ENCODE measurements at places on chromosomes 11 and 22.

DNA sequence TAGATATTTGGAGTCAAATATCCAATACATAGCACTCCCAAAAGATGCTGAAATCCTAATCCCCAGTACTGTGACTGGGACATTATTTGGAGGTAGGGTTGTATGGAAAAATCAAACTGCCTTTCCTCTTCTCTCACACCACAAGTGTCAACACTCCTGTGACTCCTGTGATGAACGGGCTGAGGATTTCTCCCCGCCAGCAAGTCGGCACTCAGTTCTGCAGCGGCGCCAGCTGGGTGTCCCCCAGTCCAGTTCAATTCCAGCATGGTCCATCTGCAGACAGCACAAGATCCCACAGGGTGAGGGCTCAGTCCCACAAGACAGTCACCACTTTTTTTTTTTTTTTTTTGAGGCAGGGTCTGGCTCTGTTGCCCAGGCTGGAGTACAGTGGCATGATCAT is 4.3 kb upstream of the PARVB start:
- no peak for DNase-seq

DNA sequence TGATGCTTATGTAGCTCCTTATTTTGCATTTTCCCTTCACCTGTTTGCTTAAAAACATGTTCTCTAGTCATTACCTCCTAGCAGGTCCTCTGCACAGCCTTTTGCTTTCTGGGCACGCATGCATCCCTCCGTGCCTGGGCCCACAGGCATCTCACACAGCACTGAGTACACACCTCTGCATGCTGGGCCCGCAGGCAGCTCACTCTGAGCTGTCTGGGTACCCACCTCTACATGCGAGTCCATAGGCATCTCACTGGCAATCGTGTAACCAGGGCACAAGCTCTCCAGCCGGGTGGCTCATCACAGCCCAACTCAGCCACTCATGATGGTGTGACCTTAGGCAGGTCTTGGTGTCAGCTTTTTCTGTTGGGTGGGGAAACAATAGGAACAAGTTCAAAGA is 68.7 kb upstream of the GAL start:
- no peak for DNase-seq

GRCh38 chr11:111748035-111748804 is 18.0 kb downstream of the PPP2R1B start:
- DNase-seq: no peak

GRCh38 chr11:11036185-11036847 is 178.5 kb upstream of the ZBED5 start:
- peak; percentile 24 for DNase-seq

DNA sequence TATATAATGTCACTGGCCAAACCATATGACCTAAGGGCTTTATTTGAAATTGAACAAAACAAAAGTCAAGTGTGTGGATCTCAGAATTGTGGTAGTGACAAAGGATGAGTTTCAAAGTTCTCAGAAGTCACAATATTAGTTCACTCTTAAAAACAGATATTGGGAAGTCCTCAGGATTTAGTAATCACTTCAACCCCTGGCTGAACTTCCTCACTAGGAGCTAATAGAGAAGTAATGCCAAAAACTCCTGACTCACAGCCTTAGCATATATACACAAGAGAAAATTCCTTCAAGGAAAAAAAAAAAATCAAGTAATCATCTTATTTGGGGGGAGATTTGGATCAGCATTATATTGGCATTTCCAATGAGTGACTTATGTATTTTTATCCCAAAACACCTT is 75.6 kb upstream of the APOA1 start:
- DNase-seq: no peak

- DNase-seq: no peak
Measured at GRCh38 chr11:34833602-34834001, 82.6 kb downstream of the APIP start.

DNA sequence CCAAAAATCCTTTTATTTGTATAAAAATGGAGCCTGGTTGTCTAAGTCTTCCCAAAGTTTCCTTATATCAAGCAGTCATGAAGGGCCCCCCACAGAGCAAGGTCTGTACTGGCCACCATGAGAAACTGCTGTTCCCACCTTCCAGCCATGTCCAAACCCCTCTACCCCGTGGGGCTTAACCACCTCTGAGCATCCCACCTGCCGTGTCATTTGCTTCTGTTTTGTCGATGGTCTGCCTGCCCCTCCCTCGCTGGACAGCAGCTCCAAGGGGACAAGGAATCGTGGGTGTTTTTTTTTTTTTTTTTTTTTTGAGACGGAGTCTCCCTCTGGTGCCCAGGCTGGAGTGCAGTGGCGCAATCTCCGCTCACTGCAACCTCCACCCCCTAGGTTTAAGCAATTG is 11.1 kb upstream of the ANO1 start:
- no peak for DNase-seq

GRCh38 chr11:33735271-33736147 is 714 bp downstream of the CD59 start:
- DNase-seq: peak; percentile 53

DNA sequence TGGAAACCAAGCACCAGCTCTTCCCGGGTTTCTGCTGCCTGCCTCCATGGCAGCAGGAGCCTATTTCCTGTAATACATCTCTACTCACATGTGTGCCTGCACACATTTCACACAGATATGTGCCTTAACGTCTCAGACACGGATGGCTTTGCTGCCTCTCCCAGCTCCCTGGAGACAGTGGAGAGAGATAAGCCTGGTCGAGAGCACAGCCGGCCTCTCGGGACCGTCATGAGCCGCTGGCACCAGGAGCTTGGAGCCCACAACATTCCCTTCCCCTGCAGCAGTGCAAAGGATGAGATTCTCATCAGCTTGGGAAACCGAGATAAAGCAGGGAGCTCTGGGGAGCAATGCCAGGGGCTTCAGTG is 587.7 kb downstream of the BRD1 start:
- no peak for DNase-seq

GRCh38 chr11:120908461-120909181 is 115.3 kb upstream of the TBCEL start:
- no peak for DNase-seq

DNA sequence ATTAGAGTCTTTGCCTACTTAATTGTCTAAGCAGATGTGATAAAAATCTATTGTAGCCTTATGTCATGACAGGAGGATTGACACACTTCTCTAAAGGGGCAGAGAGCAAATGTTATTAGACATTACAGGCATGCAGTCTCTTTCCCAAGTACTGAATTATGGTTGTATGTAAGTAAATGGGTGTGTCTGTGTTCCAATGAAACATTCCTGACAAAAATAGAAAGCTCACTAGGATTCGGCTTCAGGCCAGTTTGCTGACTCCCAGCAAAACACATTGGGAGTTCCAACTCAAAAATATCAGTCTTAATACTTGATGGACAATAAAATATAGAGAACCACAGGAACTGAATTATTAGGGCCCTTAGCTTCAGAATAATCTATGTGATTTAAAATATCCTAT is 1480.4 kb downstream of the FAM181B start:
- DNase-seq: no peak

- DNase-seq: peak; percentile 71
Measured at GRCh38 chr11:63560506-63561180, 2.5 kb downstream of the PLAAT2 start.

DNA sequence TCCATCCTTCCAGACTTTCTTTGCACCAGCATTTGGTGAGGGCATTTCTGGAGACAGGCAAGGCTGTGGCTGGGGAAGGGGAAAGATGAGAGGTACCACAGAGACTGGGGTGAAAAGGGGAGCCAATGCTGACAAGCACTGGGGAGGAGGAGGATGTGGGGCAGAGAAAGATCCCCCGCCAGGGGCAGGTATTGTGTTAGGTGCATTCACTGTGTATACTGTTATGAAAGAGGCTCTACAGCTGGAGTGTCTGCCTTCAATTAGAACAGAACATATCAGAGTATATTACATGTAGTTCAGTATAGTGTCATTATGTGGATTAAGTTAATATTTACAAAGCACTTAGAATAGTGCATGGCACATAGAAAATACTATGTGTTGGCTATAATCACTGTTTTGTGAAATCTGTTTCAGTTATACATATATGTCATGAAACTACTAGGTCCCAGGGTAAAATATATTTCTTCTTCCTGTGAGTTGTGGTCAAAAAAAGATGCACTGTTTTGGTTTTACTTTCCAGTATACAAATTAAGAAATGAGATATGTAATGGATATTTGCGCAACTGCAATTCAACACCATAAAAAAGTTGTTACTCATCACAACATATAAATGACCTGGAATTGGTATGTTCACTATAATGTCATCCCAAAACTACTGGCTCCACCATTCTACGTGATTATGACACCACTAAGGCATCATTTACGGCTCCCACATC is 8.4 kb downstream of the MSANTD2 start:
- no peak for DNase-seq

DNA sequence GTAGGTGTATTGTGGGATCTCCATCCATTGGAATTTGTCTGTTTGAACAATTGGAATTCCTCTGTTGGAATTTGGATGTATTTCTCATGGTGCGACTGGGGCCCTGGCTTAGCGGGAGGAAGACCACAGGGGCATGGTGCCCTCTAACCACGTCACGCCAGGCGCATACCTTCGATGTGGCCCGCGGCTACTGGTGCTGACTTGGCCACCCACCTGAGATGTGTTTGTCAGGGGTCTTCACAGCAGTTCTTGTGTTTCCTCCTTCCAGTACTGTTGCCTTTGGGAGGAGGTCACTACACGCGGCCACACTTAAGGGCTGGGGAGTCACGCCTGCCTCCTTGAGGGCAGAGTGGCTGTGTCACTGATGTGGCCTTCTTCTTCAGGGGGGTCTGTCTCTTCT is 36.6 kb upstream of the GRAMD4 start:
- no peak for DNase-seq

- no peak for DNase-seq
Measured at GRCh38 chr11:75782540-75783263, 14.1 kb downstream of the DGAT2 start.

DNA sequence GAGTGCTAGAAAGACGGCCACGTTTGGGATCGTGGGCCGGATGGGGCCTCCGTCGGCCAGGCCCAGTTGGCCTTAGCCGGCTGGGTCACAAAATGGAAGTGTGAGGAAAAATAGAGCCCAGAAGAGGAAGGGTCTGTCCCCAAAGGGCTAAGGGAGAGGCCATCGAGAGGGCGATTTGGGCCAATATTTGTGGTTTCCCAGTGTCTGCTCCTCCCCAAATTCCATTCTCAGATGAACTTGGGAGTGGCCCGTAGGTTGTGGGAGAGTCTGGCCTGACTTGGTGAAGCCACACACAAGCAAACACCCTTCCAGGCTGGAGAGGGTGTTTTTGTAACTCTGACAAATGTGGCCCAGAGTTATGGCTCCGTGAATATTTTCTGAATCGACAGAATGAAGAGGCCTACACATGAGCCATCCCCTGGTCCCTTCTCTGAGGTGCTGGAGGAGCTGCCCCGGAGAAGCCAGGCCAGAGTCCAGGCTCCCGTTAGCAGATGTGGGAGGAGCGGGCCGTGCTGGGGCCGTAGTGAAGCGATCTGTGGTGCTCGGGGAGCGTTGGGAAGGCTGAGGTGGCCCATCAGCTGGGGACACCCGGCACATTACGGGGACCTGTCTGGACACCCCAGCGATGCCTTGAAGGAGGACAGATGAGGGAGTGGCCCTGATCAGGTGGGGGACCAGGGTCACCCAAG is 73.5 kb upstream of the PPARA start:
- DNase-seq: no peak

- DNase-seq: no peak
Measured at GRCh38 chr22:47164514-47165337, 402.3 kb downstream of the TBC1D22A start.

DNA sequence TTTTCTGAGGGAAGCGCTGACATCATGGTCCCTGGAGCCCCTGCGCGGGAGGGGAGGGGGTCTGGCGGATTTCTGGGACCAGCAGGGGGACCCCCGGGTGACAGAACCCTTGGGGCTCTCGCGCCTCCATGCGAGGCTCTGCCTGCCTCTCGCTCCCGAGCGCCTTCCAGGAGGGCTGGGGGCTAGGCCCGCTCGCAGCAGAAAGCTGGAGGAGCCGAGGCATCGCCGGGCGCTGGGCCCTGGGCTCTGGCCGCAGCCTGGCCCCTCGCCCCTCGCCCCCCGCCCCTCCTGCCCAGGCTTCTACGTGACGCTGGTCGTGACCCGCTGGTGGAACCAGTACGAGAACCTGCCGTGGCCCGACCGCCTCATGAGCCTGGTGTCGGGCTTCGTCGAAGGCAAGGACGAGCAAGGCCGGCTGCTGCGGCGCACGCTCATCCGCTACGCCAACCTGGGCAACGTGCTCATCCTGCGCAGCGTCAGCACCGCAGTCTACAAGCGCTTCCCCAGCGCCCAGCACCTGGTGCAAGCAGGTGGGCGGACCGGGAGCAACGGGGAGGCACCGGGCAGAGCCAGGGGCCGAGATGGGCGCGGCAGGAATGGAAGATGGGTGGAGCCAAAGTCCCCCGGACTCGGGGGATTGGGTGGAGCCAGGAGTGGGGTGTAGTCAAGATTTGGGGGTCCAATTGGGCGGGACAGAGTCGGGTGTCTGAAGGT is 5.4 kb downstream of the BEST1 start:
- peak; percentile 30 for DNase-seq

DNA sequence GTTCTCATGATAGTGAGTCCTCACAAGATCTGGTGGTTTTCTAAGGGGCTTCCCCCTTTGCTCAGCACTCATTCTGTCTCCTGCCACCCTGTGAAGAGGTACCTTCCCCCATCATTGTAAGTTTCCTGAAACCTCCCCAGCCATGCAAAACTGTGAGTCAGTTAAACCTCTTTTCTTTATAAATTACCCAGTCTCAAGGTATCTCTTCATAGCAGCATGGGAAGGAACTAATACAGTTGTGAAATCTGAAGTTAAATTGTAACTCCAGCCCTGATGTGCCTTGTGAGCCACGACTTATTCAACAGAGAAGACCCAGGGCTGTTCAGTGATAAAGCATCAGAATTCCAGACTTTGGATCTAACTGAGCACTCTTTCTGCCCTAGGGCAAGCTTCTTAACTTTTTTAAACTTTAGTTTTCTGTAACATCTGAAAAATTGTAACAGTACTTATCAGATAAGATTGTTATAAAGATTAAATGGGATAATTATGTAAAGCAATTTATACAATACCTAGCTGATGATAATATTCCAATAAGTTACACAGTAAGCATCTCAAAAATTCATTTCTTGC is 220.0 kb downstream of the TRPC6 start:
- DNase-seq: no peak

GRCh38 chr22:21790359-21790758 is 54.8 kb upstream of the YPEL1 start:
- DNase-seq: no peak

GRCh38 chr22:49112176-49112575 is 715.5 kb downstream of the BRD1 start:
- no peak for DNase-seq

DNA sequence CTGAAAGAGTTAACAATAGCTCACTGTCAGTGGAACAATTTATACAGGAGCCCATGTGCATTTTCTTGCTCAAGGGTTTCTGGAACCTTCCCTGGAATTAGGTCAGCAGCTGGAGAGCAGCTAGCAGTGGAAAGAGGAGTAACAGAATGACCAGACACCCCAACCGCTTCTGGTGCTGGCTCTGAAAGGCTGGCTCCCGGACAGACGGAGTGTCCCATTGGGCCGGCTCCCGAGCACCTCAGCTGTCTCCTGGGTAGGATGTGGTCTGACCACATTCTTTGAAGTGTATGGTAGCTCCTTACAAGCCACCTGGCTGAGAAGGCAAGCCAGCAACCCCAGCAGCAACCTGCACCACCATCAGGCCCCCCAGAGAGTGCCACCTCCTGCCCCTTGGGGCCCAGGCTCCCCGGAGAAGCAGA is 44.7 kb downstream of the ABTB2 start:
- DNase-seq: peak; percentile 8

GRCh38 chr22:46272196-46272595 is 4.4 kb downstream of the TTC38 start:
- DNase-seq: no peak

- DNase-seq: peak; percentile 90
Measured at GRCh38 chr22:24156913-24157821, 24.1 kb upstream of the SUSD2 start.

Measured in CD4-positive, alpha-beta T cell treated with Interleukin-6 for 4 hours (primary cell).